ENCODE measurements at places on chromosomes 5 and 9.

DNA sequence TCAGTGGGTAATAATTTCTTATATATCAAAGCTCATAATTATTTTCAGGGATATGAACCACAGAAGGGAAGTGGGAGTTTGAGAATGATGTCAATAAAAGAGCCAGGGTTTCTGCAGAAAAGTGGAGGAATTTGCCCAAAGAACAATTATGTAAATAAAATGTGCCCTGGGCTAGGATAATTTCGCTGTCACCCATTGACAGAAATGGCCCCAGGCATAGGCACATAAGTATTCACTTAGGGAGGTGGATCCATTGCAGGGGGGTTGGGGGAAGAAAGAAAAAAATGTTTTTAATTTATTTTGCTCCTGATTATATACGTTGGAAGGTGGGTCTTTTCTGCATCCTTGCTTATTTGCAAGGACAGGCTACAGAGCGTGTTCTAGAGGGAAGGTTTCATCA lies 135.1 kb upstream of the IRX2 start:
- DNase-seq: no peak

DNA sequence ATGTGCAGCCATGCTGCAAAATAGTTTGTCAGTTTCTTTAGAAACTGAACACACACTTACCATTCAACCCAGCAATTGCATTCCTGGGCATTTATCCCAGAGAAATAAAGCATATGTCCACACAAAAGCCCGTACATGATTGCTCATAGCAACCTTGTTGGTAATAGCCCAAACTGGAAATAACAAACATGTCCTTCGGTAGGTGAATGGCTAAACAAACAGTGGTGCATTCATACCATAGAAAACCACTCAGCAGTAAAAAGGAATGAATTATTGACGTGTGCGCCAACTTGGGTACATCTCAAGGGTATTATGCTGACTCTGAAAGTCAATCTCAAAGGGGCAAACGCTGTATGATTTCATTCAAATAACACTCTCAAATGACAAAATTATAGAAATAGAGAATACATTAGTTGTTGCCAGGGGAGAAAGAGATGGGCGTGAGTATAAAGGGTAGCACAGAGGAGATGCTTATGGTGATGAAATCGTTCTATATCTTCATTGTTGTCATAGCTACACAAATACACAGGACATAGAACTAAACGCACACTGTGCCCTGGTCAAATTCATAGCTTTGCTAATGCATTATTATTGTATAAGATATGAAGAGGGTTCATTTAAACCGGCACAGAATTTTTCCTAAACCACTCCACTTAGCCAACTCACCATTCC lies 58.2 kb downstream of the DRD1 start:
- DNase-seq: no peak

GRCh38 chr5:150764530-150764929 lies 5.7 kb upstream of the DCTN4 start:
- no peak for DNase-seq

- no peak for DNase-seq
Measured at GRCh38 chr5:139799359-139799758, 3.8 kb downstream of the PSD2 start.

DNA sequence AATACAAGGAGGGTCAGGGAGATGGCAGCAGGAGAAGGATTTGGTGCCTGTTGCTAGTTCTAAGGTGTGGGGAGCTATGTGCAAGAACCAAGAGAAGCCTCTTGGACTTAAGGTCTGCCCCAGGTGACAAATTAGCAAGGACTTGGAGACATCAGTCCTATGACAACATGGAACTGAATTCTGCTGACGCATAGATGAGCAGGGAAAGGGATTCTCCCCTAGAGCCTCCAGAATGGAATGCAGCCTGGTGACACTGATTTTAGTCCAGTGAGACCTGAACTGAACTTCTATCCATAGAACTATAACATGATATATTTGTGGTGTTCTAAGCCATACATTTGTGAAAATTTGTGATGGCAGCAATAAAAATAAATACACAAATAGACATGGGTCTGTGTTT lies 215.6 kb downstream of the ESM1 start:
- no peak for DNase-seq

- no peak for DNase-seq
Measured at GRCh38 chr9:114445616-114446015, 57.8 kb upstream of the AKNA start.

- DNase-seq: peak; percentile 97
Measured at GRCh38 chr5:10607023-10607665, 43.3 kb downstream of the ANKRD33B start.

DNA sequence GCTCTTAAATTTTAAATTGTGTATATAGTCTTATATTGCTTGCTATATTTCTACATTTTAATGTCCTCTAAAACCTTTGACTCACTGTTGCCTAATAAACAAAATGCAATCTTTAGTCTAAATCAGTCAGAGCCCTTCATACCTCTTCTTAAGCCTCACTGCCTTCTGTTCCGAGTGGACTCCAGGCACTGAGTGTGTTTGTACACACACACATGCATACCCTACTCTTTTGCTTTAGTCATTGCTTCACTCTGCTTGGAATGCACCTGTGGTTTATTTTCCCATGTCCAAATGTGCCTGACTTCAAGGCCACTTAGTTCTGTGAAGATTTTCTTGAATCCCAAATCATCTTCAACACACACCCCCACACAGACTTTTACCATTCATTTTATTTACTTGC lies 60.9 kb downstream of the SLC12A2 start:
- DNase-seq: no peak

DNA sequence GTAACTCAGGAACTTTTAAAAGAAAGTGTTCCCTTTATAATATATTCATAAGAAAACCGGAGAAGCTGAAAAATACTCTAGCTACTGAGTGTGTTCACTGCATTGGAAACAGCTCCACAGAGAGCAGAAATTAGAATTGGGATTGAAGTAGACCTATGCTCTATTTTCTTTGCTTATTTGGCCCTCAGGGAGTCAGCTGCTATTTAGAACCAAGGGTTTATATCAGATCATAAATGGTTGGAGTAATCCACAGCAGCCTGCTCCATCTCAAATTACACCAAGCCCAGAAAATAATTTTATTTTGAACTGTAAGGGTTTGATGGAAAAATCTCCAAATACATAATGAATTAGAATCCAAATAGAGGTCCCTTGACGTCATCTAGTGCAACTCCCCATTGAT lies 202.6 kb downstream of the ADAMTSL1 start:
- DNase-seq: no peak

DNA sequence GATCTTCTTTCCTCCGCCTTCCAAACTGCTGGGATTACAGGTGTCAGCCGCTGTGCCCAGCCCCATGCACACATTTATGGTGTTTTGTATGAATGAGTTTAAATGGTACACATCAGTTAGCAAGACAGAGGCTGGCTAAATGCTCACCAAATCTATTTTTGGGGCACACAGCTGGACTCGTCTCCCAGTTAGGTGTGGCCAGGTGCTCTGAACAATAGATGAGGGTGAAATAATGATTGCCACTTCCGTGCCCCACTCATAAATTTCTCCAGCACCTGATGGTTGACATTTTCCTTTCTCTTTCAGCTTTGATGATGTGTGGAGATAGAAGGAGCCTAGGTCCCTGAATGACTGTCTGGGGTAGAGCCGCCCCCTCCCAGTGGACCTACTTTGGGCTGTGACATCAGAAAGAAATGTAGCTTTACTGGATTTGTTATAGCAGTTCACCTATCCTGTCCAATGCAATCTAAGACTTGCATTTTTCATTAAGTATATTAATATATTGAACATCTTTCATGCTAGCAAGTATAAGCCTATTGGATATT lies 8.6 kb upstream of the RAPGEF1 start:
- no peak for DNase-seq

GRCh38 chr5:77305956-77306355 lies 95.5 kb downstream of the PDE8B start:
- no peak for DNase-seq

DNA sequence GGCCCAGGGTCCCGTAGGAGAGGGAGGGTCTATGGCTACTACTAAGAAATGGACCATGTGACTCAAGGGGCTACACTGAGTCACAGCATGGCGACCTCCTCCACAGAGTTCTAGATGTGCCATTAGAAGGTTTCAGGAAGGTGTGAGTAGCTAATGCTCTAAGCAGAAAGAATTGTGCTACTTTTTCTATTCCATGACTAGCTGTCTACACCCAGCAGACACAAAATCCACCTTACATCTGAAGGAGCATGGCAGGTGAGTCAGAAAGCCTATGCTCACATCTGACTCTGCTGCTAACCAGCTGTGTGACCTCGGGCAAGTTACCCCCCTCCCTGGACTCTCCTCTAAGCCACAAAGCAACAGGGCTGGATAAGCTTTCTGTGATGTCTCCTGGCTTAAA lies 14.4 kb upstream of the MEIKIN start:
- no peak for DNase-seq

GRCh38 chr9:127187231-127187956 lies 65.0 kb upstream of the ANGPTL2 start:
- no peak for DNase-seq

- no peak for DNase-seq
Measured at GRCh38 chr9:88458716-88459465, 70.6 kb downstream of the SPIN1 start.

- DNase-seq: peak; percentile 41
Measured at GRCh38 chr5:6328173-6328572, 50.2 kb downstream of the MED10 start.

- no peak for DNase-seq
Measured at GRCh38 chr5:80623999-80624398, 30.5 kb upstream of the MSH3 start.

- no peak for DNase-seq
Measured at GRCh38 chr9:125966959-125967711, 220.0 kb downstream of the PBX3 start.

- no peak for DNase-seq
Measured at GRCh38 chr9:4762886-4763541, 22.0 kb upstream of the AK3 start.

DNA sequence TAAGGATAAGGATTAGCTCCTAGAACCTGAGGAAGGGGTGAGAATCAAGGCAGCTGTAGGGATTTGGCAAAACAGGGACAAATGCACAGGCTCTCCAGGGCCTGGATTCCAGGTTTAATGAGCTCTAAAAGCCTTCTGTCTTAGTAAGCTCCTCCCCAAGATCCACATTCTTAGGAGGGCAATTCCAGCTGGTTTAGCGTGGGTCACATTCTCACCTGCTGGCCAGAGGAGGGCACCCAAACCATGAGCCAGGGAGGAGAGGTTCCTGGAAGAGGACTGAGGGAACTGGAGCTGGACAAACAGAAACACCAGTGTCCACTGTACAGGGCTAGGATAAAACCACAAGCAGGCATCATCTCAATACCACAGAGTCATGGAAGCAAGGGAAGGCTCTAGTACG lies 480.0 kb downstream of the CCDC171 start:
- no peak for DNase-seq
